Pons (tissue), 1 donor: ENCODE measurements at places on chromosomes 1 and 21.

DNA sequence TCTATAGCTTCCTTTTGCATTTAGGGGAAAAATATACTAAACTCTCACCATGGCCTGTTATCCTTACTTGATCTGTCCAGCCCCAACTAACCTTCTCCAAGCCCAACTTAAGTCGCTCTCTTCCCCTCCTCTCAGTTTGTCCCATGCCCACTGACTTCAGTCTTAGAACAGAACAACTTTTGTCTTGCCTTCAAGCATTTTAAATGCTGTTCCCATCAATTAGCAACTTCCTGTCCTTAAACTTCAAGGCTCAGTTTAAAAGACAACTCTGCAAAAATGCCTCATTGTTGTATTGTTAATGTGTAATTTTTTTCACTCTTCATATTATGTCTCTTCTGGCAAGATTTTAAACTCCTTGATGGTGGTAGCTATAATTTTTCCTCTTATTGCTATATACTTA is 526.9 kb downstream of the NEGR1 start:
- no peak for DNase-seq

DNA sequence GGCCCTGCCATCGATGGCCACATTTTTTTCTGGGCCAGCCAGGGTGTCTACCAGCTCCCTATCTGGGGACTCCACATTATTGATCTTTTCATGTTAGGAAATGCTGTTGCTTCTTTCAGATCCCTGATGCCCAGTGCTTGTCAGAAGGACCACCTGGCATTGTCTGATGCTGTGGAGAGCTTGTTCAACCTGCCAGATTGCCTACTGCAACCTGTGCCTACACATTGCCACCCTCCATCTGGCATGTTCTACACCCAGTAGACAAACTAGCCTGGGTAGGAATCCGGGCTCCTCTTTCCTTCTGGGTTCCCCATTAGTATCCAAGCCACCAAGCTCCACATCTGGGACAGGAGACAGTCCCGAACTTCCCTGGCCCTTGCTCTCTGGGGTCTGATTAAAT is 274.0 kb upstream of the KIAA0040 start:
- no peak for DNase-seq

- DNase-seq, result peak; percentile 39
Measured at GRCh38 chr1:159854116-159854692, 8.3 kb downstream of the VSIG8 start.

DNA sequence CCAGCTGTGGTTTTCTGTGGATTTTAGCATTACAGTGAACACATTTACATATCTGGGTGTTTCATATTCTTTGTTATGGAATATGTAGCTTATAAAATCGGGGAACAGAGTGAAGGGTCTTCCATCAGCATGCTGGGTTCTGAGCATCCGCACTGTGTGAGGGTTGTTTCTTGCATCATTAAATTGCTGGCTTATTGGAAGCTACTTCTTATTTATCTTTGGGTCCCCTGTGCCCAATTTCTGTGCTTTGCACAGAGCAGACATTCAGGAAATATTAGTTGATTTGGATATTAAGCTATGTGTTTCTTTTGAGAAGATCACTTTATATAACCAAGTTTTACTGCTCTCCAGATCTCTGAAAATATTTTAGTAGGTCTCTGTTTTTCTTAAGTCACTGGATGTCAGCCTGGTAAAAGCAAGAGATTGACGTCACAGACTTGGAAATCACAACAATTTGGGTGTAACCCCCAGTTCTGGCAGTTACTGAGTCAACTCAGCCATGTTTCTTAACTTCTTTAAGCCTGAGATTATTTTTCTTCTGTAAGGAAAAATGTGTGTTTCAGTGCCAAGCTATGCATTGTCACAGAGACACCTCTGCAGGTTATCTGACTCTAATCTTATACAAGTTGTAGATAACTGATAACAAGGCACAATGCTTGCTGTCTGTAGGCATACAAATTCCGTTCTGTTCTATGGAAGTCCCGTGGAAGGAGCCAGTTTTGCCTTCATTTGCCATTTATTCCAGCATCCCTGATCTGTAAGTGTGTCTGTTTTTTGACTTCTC is 258.3 kb upstream of the KAZN start:
- no peak for DNase-seq

DNA sequence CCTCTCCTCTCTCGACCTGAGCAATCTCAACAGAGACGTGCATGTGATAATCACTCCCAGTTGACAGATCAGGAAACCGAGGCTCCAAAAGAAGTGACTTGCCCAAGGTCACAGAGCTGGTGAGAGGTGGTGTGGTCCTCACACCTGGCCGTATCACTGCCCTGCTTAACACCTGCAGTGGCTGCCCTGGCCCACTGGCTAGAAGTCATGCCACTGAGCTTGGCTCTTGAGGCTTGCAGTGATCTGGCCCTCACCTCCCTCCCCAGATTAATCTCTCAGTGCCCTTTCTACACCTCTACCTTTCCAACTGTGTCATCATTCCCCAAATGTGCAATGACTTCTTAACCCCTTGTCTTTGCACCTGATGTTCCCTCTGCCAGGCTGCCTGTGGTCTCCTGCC is 38.8 kb downstream of the CDCP2 start:
- DNase-seq, result no peak
